ENCODE measurements at places on chromosomes 2 and 18.

- peak; percentile 90 for DNase-seq
These were observed 143.0 kb upstream of the SLC1A4 start for GRCh38 chr2:64846177-64846576.

GRCh38 chr2:241268306-241268705 is 47.2 kb downstream of the HDLBP start:
- no peak for DNase-seq

DNA sequence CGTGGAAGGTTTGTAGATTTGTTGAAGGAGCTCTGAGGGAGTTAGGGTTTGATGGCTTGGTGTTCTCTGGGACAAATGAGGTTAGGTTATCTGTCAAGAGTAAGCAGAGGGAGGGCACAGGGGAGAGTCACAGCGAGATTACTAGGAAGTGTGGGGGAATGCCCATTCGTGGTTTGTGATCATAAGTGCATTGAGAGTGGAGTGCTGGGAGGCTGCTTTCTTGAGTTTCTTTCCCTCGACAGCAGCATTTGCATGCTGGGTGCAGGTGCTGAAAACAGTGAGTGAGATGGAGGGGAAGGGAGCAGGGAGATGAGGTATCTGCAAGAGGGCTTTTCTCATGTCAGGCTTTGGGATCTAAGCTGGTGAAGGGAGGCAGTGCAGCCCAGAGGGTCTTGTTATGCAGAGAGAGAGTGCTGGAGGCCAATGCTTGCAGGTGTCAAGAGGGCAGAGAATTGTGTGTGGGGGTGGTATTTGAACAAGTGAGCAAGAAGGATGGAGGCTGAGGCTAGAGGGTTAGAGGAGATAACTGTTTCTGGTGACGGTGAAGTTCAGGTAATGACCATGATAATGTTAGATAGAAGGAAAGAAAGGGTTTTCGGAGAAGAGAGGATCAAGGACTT is 8.8 kb downstream of the RALB start:
- no peak for DNase-seq

DNA sequence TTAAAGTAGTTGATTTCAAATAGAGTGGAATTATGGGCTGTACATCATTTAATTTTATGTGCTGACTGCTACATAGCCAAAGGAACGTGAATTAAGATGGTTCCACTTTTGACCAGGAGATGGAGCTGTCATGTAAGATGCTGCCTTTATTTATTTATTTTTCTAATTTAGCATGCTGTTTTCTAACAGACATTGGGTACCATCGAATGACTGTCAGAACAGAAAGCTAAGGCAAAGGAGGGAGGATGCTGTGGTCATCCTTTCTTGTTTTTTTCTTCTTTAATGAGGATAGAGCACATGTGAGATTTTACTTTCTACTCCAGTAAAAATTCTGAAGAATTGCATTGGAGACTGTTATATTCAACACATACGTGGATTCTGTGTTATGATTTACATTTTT is at the start of gene SCN2A:
Gene SCN2A (plus strand): TSS at position 185 of the 400 bp plus-strand sequence. CDS start 56,410 bp downstream, outside the sequence.
- DNase-seq: peak; percentile 66

- DNase-seq: peak; percentile 12
These were observed 47.5 kb upstream of the TXNDC2 start for GRCh38 chr18:9838144-9838877.

- no peak for DNase-seq
These were observed 22.5 kb downstream of the MOB4 start for GRCh38 chr2:197538412-197538811.

DNA sequence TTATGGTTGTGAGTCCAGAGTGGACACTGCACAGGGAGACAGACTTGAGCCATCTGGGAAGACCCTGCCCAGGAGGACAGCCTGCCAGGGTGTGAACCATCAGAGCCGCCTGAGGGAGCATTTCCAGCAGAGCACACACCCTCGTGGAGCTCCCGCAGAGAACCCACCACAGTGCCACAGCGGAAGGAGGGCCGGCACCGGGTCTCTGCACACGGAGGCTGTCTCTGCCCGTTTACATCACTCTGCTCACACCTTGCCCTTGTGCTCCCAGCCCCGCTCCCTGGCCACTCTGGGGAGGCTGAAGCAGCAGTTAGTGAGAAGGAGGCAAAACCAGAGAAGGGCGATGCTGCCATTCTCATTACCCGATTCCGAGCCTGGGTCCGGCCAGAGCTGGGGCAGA is 161.9 kb downstream of the KLHL29 start:
- DNase-seq: no peak

DNA sequence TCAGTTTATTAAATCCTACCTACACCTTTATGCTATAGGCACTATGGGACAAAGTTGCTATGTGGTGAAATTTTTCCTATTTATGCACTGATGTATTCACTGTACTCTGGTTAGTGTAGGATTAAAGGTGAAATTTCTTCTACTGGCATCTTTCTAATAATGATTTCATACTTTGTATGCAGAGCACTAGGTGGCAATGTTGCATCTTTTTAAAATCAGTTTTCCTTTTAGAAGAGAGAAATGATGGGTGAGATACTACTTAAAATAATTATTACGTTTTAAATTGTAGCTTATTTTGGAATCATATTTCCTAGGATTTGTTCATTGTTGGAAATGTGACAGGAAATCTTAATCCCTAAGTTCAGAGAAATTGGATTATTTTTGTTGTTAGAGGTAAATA is 150.9 kb downstream of the CD8B2 start:
- peak; percentile 48 for DNase-seq

DNA sequence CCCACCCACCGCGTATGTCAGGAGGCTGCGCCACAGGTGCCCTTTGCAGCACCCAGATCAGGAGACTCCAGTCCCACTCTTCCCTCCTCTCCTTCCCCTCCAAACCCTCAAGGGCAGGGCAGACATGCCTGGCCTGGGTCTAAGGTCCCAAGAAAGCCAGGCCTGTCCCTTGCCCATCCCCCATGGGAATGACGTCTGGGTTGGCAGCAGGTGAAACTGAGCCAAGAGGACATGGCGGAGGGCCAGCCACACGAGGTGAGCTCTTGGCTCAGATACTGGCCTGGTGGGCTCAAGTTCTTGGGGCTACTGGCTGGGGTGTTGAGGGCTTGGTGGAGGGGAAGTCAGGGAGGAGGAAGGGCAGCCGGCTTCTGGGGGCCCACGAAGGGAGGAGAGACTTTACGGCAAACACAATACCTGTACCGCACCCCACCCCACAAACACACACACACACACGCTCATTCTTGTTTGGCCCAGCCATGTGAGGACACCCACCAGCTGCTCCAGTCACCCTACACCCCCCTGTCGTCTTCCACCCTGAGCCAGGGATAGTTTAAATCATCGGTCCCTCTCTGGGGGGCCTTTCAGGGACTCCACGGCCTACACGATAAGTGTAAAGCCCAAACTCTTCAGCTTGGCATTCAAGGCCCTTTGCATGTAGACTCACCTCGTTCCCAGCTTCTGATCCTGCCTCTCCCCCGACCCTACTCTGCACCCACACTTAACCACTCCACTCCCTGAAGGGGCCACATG is 24.1 kb upstream of the TNS1 start:
- DNase-seq: no peak

DNA sequence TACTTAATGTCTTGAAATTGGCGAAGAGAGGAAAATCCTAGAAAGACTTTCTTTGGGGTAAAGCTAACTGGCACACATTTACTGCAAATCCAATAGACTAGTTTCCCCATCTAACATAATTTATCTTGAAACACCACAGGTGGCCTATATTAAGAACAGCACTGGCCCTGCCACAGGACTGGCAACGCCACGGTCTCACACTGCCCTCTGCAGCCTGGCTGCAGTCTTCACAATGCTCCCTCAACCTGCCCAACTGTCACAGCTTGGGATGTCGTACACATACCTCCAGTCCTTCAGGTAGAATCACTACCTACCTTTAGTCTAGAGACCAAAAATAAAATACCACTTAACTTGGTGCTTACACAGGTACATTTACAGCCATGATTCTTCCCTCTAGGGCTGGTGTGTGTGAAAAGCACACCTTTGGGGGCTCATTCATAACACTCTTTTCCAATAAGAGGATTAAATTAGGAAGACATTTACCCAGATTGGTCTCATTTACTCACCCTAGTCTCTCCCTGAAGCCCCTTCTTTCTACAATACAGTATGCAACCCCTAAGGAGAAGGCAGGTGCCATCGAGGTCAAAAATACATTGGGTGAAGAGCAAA is 222.2 kb downstream of the C1D start:
- peak; percentile 87 for DNase-seq

- no peak for DNase-seq
These were observed 279.1 kb upstream of the LYPD1 start for GRCh38 chr2:132949108-132949507.

All from cardiac muscle cell (in vitro differentiated cells and primary cell).